ENCODE measurements at places on chromosomes 5 and 9.

GRCh38 chr5:42944989-42945388, 95.1 kb downstream of the ANXA2R start:
- no peak for DNase-seq

GRCh38 chr5:154015071-154015693, 23.5 kb downstream of the FAM114A2 start:
- DNase-seq = no peak

DNA sequence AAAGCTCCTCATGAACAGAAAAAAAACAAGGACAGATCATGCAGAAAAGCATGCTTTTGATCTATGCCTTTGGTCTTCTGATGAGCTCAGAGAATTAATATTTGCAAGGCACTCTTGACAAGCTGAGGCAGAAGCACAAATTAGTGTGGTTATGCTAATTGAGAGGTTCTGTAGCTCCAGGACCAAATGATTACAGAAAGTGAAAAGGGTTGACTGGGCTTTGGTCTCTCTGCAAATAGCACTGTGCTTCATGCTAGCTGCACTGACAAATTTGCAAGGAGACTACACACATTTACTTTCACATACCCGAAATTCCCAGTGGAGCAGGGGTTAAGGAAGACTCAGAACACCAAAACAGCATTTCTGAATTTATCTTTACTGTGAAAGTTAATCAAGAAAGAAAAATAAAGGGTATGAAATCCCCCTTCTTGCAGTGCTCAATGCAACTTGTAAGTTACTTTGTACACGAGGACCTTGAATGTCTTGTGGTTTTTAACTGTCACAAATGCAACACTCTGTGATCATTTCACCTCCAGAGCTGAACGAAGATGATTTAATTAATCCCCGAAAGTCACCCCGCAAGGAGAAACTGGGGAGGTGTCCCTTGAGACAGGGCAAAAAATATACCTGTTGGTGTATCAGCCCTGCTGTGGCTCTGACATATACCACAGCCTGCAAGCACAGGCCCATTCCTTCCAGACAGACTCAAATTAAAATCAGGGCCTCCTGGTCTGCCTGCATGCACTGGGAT, 11.9 kb downstream of the RAPGEF1 start:
- no peak for DNase-seq

- no peak for DNase-seq
Measured at GRCh38 chr9:124258607-124259157, 933 bp downstream of the NEK6 start.

GRCh38 chr9:89878687-89879086, 273.9 kb downstream of the GADD45G start:
- DNase-seq = no peak

GRCh38 chr5:139146809-139147482, 51.2 kb downstream of the SIL1 start:
- DNase-seq = no peak

DNA sequence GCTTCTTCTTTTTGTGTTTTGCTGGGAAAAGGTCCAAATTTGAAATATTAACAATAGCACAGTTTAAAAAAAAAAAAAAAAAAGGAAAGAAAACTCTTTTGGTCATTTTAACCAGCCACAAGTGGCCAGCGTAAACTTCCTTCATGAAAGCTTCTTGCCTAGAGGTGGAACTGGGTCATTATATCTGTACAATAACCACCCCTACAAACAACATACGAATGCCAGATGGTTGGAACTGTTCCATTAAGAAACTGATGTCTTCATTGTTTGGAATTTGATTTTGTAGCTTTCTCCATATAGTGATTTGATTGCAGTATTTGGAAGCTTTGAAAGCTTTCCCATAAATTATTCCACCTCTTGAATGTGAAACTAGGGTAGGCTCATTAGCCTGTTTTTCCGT, 18.3 kb upstream of the LPAR1 start:
- no peak for DNase-seq

DNA sequence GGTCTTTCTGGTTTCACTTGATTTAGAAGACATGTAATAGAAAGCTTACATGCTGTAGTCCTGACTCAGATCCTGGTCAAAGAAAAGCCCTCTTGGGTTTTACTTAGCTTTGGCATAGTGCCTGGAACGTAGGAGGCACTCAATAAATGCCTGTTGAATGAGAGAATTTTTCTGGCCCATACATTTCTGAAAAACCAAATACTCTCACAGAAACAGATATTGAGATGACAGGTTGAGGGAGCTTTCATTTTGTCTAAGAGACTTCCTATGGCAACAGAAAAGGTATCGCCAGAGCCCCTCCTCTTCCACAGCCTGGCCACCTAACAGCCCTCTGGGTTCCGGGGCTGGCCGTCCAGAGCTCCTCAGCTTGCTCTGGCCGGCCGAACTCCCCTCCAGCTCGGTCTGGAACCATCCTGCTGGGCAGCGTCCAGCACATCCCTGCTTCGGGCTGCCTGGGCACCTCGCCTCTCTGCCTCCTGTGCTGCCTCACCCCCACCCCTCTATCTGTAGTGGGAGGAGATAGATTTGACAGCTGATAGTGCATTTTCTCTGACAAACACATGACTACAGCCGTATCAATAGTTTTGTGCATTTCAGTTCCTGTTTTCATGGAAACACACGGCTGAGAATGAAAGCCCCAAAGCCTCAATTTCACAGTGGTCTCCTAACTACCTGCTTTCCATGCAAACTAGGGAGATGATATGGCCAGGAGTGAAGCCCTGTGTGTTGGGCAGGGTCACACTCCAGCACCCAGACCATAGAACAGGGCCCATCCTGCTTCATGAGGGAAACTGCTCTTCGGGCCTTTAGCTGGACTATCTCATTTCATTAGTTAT, 1.1 kb downstream of the IL4 start:
- no peak for DNase-seq

- no peak for DNase-seq
Measured at GRCh38 chr5:133336121-133336968, 276.0 kb downstream of the FSTL4 start.

DNA sequence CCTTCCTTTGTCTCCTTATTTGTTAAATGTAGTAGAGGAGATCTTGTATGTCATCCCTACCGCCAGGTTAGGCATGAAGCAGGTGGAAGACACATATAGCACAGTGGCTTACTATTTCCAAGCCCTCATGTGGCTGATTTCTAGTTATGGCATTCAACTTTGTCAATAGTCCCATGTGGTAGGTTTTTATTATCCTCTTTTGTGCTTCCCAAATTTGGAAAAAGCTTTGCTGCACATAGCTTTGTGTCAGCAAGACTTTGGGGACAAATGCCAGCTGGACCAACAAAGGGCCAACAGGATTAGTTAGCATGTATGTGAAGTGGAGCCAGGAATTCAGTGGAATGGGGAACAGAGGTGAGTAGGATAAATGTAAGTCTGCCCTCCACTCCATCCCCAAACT, 276.3 kb downstream of the PSAT1 start:
- DNase-seq = no peak

DNA sequence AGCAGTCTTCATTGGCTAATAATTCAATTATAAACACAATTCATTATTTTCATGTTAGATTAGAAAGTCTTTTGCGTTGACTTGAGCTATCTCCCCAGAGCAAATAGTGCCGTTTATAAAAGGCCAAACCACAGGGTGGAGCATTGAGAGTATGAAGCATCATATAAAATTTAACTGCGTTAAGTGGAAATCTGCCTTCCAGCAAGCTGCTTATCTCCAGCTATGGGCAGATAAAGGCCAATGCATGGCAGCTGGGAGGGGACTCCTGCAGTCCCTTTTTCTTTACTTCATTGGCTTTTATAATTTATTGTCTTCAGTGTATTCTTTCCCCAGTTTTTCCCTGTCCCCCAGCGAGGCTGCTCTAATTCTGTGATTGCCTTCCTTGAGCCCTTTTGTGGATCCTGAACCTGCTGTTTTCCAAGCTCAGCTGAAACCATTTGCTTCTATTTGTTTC, 113.7 kb downstream of the TMEM232 start:
- DNase-seq = no peak

DNA sequence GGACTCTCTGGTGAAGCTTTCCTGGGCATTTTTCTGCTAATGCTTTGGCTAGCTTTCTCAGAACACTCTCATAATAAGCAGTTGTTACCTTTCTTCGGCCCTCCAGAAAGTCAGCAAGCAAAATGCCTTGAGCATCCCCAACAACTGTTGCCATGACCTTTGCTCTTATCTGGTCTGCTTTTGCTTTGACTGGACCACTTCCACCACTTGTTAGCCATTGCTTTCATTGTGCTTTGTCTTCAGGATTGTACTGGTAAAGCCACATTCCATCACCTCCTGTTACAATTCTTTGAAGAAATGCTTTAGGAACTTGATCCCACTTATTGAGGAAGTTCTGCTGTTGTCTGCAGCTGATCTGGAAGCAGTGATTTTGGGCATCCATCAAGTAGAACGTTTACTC, 35.7 kb downstream of the RAD50 start:
- DNase-seq = no peak

- no peak for DNase-seq
Measured at GRCh38 chr9:113508111-113508749, 44.7 kb downstream of the RGS3 start.

DNA sequence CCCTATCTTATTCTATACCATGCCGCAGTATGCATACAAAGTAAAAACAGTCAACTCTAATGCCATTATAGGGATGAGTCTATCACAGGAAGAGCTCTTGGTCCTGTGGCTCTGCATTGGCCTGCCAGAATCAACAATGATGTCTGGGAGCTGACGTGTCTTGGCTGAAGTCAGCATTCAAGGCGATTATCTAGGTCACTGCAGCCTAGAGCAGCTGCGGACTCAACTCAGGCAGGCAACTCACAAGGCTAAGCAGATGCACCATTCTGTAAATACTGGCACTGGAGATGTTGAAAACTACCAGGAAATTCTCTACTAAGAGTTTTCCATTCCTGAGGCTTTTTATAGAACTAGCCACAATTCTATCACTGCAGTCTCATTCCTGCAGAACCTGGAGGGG, 13.3 kb downstream of the SPATA9 start:
- DNase-seq = no peak
